ENCODE measurements at places on chromosomes 2 and 18.

DNA sequence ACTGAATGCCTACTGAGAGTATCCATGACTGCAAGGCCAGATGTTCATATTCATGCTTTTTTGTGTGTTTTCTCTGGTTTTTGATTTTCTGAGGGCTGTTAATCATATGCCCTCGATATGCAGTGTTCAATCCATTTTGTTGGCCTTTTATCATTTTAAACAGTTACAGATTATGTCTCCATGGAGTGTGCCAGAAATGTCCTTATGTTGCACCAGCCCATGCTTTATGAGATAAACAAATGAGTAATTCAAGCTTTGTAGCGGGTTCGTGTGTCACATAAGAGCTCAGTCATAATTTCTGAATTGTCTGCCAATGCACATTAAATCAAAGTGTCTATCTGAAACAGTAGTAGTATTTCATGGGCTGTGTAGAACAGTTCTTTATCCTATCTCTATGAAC is 583.0 kb downstream of the THSD7B start:
- no peak for DNase-seq

- no peak for DNase-seq
Observed at GRCh38 chr2:74895001-74895400, 61.1 kb downstream of the HK2 start.

DNA sequence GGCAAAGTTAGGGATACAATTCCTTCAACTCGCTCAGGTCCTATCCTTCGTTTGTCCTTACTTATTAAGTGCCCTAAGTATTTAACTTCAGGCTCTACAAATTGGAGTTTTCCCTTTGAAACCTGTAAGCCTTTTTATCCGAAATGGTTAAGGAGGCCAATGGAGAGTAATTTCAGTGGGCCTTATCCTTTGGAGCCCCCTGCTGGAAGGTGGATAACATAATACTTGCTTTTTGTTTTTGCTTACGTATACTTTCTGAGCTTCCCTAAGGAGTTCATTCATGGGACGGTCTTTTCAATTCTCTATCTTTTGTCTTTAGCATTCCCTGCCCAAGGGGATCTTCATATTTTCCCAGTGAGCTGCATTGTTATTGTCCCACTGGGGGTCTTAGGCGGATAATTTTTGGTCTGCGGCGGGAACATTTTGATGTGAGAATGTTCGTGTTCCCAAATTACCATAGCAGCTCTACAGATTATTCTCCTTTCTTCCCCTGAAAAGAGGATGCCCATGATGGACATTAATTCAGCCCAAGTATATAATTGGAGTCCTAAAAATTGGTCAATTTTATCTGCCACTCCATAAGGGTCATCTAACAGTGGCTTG is 34.4 kb upstream of the TRAPPC8 start:
- DNase-seq, result no peak

GRCh38 chr2:145587922-145588321 is 1068.0 kb upstream of the ZEB2 start:
- DNase-seq, result no peak

- DNase-seq, result no peak
Observed at GRCh38 chr2:234355021-234355720, 141.7 kb downstream of the ARL4C start.

DNA sequence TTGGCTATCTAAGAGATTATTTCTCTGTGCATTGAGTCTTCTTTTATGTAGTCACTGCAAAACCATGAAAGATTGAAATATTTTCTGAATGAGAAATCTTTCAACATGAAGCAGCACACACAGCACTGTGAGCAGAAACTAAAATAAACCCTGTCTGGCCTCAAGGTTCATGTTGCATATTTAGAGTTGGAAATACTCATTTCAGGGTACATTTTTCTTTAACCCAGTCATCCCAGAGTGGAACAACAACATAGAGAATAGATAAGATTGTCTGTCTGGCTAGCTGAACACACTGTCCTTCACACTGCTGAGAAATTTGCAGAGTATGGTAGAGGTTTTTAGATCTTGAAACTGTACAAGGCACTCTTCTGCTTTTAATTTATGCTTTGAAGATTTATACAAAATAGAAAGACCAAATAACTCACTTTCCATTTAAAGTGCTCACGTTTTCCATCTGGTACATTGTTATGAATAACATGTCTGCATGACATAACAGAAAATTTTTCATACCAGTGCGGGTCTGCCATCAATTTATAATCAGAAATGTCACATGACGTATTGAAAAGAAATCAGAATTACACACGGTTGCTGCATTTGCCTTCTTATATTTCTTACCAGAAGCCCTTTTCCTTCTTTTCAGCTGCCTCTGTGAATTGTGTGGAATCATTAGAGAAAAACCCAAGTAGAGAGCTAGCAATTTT is 25.0 kb upstream of the FN1 start:
- no peak for DNase-seq

DNA sequence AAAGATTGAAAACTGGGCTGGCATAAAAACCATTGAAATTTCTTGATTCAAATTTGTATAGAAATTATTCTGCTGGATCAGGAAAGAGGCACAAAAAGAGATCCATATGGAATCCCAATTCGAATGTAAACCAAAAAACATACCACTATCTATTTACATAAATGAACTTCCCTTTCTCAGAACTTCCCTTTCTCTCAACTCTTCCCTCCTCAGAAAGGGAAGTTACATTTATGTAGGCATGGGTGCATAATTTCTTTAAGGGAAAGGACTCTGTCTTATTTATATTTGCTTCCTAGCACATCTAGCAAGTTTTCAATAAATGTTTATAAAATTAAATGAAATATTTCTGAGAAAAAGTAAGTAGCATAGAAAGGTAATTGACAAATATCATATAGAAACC is 398.1 kb upstream of the ATP5MC3 start:
- DNase-seq, result no peak

GRCh38 chr2:55123851-55124269 is 73.6 kb upstream of the RTN4 start:
- no peak for DNase-seq
